ENCODE measurements at places on chromosomes 16 and 17.

DNA sequence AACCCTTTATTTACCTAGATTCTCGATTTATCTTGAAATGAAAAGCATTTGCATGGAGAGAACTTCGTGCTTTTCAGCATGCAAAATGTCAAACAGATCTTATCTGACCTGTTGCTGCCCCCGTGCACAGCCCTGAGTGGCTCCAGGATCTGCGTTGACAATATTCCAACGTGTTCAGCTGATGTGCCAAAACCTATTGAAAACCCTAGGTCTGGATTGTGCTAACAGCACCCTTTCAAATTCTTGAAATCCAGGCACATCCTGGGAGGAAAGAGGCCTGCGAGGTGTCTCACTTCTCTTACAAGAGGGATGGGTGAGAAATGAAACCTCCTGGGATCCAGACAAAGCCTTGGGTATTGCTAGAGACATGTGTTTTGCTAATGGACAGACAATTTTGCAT is 231.8 kb downstream of the MAP2K4 start:
- DNase-seq: no peak

DNA sequence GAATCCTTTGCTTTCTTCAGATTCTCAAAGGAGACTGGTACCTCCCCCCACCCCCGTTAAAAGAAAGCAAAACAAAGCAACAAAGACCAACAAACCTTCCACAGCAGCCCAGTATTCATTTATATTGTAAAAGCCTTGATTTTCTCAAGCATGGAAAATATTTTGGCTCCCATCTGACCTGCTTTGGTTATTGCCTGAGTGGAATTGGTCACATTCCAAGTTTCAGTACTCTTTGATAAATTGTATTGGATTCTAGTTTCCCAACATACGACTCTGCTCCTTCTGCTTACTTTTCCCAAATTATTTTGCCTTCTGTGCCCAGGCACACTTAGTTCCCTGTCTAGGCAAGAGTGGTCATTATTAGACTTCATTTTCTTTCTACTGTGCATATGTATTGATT is 1.3 kb downstream of the ABCC11 start:
- DNase-seq: peak; percentile 22

DNA sequence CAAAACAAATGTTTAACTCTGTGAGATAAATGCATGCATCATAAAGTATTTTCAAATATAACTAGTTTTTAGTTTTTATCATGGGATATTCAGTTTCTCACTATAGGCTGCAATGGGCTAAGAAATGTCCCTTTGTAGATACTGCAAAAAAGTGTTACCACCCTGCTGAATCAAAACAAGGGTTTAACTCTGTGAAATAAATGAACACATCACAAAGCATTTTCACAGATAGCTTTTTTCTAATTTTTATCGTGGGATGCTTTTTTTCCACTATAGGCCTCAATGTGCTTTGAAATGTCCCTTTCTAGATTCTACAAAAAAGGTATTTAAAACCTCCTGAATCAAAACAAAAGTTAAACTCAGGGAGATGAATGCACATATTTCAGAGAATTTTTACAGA is 541.1 kb downstream of the KCNJ18 start:
- DNase-seq: no peak

- no peak for DNase-seq
Measured at GRCh38 chr17:6455321-6455705, 11.1 kb downstream of the PIMREG start.

DNA sequence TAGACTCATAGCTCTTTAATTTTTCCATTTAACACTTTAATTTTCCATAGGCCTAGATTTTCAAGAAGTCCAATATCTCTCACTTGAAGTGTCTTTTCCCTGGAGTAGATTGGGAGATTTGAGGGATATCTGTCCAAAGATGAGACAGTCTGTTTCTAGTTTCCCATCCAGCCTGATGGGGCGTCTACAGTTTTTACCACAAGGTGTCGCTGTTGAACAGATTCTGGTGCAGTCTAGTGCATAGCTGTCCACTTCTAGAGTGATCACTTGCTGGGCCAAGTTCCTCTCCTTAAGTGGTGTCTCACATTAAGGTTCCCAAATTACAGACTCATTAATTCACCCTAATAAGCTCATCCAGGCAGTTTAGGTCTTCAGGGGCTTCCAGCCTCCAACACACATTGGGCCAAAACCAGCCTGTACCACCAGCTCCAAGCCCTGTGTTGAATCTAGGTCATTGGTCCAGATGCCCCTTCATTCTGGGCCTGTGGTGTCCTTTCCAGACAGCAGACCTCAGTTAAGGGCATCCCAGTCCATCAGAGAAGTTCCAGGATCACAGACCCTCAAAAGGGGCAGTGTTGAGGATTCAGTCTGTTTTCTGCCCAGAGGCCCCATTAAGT is 9.4 kb downstream of the SNX20 start:
- DNase-seq: no peak

DNA sequence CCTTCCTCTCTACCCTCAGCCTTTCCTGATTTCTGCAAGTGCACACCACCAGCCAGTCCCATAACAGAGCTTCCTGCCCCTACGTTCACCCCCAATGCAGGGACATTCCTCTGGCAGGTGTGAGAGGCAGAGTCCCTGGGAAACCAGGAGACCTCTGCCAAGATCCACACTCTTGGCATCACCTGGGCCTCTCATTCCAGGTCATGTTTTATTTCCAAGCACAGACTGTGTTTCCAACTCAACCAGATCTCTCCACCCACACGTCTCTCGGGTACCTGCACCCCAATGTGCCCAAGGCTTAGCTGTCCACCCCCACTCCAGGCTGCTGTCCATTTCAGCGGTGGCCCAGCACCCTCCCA is 21.0 kb upstream of the PHB1 start:
- DNase-seq: no peak

- DNase-seq: no peak
Measured at GRCh38 chr17:29870836-29871465, 59.1 kb downstream of the SSH2 start.

DNA sequence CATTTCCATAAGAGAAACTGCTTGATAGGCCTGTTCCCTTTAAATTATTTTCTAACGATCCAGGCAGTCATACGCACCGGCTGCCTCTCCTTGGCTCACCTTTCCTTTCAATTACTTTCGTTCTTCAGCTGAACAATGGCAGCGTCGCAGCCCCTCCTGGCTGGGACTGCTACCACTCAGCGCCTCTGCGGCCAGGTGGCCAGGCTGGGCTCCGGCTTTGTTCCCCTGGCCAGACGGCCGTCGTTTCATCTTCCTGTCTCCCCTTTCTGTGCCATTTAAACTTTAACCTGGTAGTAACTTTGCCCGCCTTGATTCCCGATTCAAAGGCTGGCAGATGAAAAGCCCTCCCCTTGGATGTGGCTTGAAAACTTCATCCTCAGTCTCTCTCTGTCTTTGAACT is 79.0 kb downstream of the C16orf78 start:
- DNase-seq: no peak

DNA sequence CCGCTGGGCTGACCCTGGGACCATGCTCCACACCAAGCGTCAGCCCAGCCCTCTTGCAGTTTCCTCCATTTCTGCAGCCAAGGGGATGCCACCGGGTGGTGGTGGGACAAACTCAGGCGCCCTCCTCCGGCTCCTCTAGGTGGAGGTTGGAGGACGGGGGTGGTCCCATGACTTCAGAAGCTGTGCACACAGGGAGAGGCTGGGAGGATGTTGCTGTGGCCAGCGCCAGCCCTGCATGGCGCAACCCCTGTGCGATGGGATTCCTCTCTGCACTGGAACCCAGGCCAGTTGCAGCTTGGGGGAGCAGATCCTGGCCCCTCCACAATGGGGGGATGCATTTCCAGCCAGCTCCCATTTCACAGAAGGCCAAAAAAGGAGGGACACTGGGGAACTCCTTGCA is 246.5 kb downstream of the C16orf95 start:
- no peak for DNase-seq

GRCh38 chr17:47735536-47736011 is 2.5 kb downstream of the TBX21 start:
- no peak for DNase-seq

DNA sequence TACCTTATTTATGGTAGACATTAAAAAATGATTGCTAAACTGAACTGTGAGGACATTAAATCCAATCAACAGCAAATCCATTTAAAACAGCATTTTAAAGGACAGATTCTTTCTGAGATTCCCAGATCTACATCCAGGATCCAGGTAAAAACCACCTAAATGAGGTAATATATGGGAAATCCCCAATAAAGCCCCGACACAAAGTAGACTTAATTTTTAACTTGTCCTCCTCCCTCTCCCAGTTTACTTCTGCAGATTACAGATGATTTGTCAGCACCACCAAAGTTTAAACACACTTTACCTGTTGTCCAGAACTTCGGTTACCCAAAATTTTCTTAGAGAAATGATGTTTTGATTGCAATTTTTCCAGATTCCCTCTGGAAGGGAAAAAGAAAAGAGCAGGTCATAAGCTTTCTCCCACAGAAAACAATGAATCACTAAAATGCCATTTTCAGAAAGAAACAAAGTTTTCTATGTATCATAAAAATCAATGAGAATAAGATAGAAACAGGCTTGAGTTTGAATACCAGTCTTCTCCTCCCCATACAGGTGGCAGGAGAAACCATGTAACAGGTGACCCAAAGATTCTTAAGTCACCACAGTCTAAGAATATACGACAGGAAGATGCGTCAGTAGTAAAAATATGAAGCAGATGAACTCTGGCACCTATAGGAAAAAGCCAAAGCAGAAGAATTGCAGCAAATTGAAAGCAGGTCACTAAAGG is 22.8 kb downstream of the GJC1 start:
- DNase-seq: no peak

DNA sequence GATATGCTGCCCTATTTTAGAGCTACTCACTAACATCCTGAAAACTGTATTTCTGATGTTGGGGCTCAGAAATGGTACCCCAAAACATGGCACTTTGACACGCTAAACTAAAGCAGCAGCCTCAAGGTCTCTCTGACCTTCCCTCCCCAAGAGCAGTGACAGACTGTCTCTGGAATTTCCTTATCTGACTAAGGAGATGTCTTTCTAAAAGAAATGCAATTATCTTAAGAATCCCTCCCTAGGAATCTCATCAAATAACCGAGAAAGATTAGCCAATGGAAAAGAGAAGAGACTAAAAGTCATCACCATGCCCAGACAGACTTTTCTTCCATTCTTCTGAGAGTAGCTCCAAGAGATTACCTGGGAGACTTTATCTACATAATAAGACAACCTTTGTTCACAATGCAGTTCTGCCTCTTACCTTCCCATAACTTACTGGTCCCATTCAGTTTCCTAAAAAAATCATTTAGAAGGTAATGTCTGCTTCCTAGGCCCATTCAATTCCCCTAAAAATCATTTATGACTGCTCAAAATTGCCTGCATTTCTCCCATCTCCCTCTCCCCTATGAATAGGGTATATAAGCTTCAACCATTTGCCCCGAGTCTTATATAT is 123.9 kb downstream of the CPPED1 start:
- DNase-seq: no peak

DNA sequence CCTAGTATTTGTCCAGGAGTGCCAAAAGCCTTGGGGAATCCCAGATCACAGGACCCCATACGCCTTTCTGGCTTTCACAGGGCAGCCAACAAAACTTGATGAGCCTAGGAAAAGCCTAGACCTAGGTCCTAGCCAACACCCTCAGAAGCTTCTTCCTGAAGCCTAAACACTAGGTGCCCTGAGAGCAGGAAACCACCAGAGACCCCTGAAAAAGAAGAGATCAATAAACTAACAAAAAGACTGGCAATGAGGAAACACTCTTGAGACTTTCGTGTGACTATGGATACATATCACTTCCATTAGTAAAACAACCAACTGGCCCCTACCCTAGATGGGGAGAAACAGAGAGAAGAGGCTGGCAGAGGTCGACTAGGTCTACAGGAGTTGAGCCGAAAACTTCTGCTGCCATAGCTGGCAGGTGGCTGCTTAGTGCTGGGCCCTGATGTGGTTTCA is 1.2 kb downstream of the ORMDL3 start:
- DNase-seq: no peak

DNA sequence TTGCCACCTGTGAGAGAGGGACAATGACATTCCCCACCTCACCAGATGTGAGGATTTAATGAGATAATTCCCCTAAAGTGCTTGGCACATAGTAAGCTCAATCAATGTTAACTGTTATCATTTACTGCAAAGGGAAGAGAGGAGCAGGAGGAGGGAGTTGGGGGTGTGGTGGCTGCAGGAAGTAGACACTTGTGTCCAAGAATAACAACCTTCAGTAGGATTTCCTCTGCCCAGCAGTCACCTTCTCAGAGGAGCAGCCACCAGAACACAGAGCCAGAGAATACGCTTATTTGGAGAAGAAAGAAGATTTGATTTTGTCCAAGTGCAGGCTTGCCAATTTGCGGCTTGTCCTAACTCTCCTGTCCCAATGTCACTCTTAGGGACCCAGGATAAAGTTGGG is 10.2 kb downstream of the CBX4 start:
- DNase-seq: no peak

DNA sequence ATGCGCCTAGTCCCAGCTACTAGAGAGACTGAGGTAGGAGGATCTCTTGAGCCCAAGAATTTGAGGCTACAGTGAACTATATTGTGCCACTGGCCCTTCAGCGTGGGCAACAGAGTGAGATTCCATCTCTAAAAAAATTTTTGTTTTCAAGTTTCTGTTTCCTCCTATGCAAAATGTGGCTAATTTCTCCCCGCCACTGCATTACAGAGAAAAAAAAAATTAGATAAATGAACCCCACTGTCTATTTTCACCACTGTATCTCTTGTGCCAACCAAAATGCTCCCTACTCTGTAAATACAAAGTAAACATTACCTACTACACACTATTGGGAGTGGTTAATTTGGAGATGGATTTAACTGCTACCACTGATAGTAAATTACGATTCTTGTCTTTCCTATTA is 2.0 kb downstream of the MARF1 start:
- no peak for DNase-seq

DNA sequence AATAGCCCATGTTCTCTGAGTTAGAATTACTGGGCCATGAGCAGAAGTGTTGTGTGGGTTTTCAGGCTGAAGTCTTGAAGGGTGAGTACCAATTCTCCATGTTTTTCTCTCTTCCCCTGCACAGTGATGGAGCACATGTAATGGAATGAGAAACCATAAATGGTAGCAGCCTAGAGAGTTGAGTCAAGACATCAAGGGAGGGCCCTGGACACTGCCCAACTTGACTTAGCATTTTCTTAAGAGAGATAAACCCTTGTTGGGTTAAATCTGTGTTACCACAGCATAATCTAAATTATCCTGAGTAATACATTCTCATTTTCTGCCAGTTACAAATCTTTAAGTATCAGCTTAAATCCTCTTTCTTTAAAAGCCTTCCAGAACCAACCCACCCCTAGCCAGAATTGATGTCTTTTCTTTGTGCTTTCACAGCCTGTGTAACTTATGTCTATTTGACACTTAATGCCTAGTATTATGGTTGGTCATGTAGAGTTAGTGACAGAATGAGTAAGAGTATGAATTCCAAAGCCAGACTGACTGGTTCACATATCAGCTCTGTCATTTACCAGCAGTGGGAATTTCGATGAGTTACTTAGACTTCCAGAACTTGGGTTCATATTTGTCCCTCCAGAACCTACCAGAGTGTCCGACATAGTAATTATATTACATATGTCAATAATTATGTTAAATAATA is 27.0 kb upstream of the RGS9 start:
- peak; percentile 33 for DNase-seq

- DNase-seq: no peak
Measured at GRCh38 chr17:63407741-63408330, 38.3 kb downstream of the CYB561 start.

All from AG20443 (cell line).